ENCODE measurements at places on chromosomes 12 and 14.
A peak's percentile ranks its signal among the peaks of the same experiment; 100 is the strongest.

GRCh38 chr14:50774542-50775267 lies 56.3 kb downstream of the NIN start:
- no peak for DNase-seq

DNA sequence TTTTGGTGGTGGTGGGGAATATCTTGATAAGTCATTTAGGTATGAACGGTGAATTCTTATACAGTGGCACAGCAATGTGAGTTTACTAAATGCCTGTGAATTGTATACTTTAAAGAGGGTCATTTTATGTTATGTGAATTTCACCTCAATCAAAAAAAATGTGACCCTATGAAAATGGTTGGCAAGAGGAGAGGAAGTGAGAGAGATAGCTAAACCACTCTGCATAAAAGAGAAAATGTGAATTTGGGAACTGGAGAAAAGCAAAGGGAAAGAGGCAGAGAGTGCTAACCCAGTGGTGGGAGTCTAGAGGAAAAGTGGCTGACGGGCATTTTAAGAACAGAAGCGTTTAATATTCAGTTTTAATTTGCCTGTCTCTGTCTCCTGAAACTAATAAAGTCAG lies 93.8 kb downstream of the SLC38A6 start:
- no peak for DNase-seq

DNA sequence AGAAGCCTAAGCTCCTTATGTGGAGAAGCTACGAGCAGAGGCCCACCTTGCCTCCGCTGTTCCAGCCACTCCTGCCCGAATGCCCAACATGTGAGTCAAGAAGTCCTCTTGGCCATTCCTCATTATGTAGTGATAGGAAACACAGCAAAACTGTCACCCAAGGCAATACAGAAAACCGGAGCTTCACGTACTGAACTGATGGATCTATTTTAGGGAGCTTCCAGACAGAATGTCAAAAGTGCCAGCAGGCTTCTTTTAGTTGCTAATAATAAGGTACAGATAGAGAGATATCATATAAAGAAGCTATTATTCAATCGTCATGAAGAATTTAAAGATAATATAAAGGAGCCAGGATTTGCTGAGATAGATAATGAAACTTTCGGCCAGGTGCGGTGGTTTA lies 91.6 kb upstream of the SYT10 start:
- DNase-seq, result no peak

GRCh38 chr14:92680781-92681650 lies 67.4 kb downstream of the LGMN start:
- DNase-seq, result peak; percentile 59

GRCh38 chr12:123659996-123660727 lies 10.8 kb upstream of the TCTN2 start:
- DNase-seq, result no peak

DNA sequence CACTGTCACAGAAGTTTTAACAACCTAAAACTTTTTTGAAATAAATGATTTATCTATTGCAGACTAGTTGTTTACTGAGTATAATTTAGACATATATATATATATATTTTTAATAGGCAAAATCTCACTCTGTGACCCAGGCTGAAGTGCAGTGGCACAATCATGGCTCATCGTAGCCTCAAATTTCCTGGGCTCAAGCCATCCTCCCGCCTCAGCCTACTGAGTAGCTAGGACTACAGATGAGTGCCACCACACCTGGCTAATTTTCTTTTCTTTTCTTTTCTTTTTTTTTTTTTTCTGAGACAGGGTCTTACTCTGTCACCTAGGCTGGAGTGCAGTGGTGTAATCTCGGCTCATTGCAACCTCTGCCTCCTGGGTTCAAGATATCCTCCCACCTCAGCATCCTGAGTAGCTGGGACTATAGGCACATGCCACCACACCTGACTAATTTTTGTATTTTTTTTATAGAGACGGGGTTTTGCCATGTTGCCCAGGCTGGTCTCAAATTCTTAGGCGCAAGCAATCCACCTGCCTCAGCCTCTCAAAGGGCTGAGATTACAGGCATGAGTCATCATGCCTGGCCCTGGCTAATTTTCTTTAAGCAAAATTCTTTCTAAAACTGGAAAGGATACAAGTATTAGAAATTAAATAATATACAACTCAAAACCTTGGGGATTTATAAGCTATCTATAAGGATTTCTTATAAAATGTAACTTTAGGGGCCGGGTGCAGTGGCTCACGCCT lies 23.1 kb downstream of the EEA1 start:
- DNase-seq, result no peak

- no peak for DNase-seq
Observed at GRCh38 chr14:90829677-90830076, 13.4 kb upstream of the TTC7B start.

DNA sequence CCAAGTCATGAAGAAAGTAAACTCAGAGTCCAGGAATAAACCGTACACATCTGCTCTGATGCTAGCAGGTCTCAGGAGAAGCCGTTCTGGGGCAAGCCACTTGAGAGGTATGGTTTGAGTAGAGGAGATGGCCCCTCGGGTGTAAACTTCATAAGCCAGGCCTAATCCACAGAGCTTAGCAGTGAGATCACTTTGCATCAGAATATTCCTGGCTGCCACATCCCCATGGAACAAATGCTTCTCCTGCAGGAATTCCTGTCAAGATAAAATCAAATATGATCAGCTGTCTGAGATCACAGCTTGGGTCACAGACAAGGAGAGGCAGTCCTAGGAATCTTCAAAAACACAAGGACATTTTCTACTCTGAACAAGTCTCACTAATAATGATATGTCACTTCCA lies 11.2 kb upstream of the MAGOHB start:
- no peak for DNase-seq

GRCh38 chr12:30003321-30003720 lies 219.6 kb upstream of the TMTC1 start:
- no peak for DNase-seq

DNA sequence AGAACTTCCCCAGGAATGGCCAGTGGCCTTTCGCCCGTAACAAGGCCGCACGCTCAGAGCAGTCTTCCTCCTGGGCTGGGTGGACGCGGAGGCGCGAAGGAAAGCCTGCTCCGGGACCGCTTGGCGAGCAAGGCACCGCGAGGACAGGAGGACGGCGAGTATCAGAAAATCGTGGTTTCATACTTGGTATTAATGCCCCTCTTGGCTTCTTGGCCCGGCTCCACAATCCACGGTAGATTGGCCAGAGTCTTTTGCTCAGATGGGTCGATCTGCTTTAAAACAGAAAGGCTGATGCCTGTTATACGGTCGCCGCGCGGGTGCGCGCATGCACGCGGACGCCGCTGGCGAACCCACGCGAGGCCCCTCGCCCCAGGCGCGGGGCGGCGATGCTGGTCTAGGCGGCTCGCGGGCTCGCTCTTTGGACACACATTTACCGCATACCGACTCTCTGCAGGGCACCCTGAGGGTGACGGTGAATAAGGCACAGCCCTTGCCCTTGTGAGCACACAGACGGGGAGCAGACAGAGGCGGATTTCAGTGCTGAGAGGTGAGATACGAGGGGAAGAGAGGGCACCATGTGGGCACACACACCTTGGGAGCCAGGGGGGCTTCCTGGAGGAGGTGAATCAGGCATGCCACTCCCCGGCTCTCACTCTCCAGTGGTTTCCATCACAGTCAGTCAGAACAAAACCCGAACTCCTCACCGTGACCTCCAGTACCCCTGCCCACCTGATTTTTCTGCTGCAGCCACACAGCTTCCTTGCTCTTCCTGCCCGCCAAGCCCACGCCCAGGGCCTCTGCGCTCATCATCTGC lies 100.7 kb downstream of the APAF1 start:
- DNase-seq, result no peak

- no peak for DNase-seq
Observed at GRCh38 chr12:116090516-116090915, 187.0 kb downstream of the MED13L start.

GRCh38 chr12:45049912-45050750 lies 768 bp downstream of the DBX2 start:
- DNase-seq, result no peak

DNA sequence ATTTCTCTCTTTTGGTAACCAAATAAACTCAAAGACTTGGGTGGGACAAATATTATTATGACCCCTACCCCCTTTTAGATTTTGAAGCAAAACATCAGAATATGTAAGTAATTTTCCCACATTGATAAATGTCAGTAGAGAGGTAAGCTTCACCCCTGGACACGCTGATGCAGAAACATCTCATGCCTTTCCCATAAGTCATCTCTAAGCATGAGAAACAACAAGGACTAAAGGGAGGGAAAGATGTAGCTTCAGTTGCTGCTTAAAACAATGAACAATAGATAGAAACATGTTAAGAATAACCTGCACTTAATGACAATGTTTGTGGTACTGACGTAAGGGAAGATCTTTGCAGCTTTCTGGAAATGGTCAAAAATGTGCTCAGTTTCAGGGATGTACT lies 56.3 kb upstream of the SLC8A3 start:
- DNase-seq, result no peak

GRCh38 chr14:105397350-105397931 lies 897 bp upstream of the TEX22 start:
- DNase-seq, result no peak

DNA sequence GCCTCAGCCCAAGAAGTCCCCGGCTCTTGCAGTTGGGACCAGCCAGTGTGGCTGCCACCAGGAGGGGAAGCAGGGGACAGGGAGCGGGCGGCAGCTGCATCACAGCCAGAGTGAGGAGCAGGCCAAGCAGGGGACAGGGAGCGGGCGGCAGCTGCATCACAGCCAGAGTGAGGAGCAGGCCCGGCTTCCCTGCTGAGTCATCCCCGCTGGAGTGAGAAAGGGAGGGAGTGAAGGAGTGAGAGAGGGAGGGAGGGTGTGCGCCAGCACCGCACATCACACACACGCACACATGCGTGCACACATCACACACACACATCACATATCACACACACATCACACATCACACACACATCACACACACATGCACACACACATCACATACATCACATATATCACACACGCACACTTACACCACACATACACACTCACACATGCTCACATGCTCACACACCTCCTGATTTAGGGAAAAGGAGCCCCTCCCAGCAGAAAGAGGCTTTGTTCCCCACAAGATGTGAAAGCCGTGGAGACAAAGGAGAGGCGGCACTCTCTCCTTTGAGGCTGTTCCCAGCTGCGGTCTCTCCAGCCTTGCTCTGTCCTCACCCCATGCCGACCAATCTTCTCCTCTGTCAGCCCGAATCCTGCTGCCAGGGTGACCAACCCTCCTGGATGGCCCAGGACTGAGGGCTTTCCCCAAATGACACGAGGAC lies 16.7 kb upstream of the ZDHHC22 start:
- DNase-seq, result no peak

GRCh38 chr12:131375261-131375971 lies 335.5 kb upstream of the SFSWAP start:
- no peak for DNase-seq

GRCh38 chr12:124075841-124076240 lies 102.8 kb downstream of the ZNF664 start:
- no peak for DNase-seq

- DNase-seq, result no peak
Observed at GRCh38 chr12:78651755-78652154, 212.8 kb upstream of the SYT1 start.

GRCh38 chr12:13114251-13115052 lies 11.0 kb upstream of the GSG1 start:
- no peak for DNase-seq

DNA sequence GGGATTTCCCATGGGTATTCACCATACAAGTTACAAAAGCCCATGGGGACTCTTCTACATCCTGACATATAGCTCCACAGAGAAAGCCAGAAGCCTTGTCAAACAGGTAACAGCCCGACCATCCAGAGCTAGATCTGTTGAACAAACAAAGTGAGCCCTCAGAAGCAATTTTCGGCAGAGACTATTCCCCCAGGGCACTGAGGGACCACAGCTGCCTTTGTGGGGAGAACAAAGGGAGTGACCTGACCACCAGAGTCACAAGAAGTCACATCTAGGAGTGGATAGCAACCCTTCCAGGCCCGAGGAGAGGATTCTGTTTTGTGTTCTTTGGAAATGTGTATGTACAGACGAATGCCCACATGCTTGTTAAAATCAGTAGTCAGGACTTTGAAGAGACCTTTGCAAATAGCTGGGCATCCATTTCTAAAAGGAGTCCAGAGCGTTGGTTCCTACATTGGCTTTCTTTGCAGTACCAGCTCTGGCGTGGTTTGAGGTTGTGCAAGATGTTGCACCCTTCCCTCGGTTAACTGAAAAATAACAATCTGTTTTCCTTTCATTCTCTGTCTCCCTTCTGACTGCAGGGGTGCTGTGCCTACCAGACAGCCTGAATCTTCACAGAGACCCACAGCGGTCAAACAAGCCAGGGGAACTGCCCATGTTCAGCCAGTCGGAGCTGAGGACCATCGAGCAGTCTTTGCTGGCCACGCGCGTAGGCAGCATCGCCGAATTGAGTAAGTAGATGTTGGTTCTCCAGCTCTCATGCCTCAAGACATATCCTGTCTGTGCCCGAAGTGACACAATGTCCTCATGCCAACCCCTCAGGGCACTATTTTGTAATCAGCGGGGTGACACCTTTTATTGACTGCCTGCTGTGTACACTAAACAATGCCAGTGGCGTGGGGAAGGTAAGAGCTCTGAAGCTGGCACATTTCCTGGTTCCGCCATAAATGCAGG lies 165.4 kb upstream of the PWP1 start:
- no peak for DNase-seq

GRCh38 chr12:7583471-7583870 lies 79.9 kb upstream of the CD163 start:
- no peak for DNase-seq

- no peak for DNase-seq
Observed at GRCh38 chr14:85187521-85187920, 342.4 kb upstream of the FLRT2 start.

- no peak for DNase-seq
Observed at GRCh38 chr14:53149668-53150316, 3.3 kb downstream of the DDHD1 start.

DNA sequence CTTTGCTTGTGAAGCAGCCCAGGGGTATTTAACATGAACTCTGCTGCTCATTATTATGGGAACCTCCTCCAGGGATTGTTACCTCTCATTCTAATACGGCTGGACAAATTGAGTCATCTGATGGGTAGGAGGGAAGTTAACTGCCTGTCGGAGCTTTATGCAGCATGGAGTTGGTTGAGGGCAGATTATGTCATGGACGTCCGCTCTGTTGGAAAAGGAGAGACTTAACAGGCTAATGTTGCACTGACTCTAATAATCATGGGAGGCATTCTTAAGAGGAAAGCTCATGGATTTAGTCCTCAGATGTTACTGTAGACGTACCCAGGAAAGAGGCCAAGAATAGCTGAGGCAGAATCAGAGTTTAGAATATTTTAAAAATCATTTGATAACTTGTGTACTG lies 9.9 kb downstream of the POP5 start:
- DNase-seq, result no peak
